ENCODE measurements at places on chromosomes 7 and 10.

- DNase-seq: no peak
Observed at GRCh38 chr7:48305661-48306060, 134.4 kb downstream of the ABCA13 start.

- no peak for DNase-seq
Observed at GRCh38 chr7:156139633-156140032, 327.4 kb upstream of the SHH start.

GRCh38 chr10:58775960-58776567, 263.4 kb downstream of the BICC1 start:
- DNase-seq: no peak

DNA sequence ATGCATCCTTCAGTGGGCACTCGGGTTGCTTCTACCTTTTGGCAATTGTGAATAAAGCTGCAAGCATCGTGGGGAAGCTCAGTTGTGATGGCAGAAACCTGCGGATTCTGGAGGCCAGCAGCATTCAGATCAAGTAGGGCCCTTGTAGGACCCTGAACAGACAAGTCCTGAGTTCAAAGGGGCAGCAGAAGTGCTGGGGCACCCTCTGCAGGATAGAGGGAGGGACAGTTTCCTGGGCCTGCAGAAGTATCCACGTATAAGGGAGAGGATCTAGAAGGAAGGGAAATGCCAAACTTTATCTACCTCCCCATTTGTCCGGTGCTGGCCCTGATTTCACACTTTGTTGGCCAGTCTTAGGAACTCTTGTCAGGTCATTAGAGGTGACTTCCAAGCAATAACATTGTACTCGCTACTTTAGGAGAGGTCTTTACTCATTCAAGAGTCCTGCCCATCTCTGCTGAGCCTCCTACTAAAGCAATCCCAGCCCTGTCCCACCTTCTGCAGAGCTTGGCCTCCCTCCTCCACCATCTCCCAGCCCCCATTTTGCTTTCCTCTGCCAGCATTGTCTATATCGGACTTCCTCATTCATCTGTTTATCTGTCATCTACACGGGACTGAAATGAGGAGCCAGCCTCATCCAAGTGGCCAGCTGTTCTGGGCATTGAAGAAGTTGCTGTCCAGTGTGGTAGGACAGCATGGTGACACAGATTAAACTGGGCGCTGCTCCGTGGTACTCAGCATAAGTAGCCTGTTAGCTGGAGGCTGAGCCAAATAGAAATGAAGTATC, 26.6 kb upstream of the R3HCC1L start:
- no peak for DNase-seq

- no peak for DNase-seq
Observed at GRCh38 chr10:44087403-44087802, 297.5 kb downstream of the CXCL12 start.

DNA sequence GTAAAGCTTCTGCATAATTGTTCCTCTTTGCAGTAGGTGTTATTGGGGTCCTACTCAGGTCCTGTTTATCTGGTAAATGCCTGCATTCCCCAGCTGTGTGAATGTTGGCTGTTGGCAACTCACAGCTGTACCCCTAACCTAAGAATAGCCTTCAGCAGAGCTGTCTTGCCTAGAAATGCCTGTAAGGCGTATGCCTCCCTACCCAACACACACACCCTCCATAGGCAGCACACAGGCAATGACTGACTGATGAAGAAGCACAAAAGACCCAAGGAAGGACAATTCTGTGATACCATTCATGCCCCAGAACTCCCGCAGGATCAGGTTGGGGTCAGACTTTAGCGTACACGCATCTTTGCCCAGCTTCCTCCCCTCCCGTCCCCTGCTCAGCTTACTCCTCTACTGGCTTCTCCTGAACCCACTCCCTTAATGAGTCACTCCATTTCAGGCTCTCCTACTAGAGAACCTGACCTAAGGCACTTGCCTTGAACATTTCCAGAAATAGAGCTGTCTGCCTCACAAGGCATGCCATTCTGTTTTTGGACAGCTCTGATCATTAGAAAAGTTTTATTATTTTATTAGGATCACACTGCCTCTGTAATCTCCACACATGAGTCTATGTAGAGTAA, 99.2 kb upstream of the PIK3CG start:
- no peak for DNase-seq

GRCh38 chr10:30154561-30154960, 95.2 kb upstream of the JCAD start:
- DNase-seq: no peak

DNA sequence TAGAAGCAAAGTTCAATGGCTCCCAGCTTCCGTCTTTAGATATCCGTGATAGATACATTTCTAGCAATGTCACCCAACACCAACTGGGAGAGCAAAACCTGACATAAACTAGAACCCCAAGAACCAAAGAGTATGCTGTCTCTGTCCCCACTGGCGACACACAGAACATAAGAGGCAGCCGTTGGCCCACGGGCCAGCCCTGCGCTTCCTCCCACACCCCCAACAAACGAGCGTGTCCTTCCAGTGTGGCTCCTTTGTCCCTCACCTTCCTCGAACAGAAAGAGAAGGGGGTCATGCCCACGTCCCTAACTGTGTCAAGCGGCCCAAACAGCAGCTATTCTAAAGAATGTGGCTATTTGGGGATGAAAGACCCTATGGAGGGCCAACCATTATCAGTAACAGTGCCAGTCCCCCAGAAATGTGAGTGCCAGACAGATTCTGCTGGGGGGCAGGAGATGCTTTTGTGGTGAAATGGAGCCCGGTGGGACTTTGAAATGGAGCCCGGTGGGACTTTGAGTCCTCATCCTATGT, 171.9 kb downstream of the USP6NL start:
- DNase-seq: no peak

- DNase-seq: no peak
Observed at GRCh38 chr7:26865094-26865388, 651 bp upstream of the SKAP2 start.
